ENCODE measurements at places on chromosomes 11 and 22.

GRCh38 chr11:118715837-118716260, 36.4 kb upstream of the TREH start:
- DNase-seq: no peak

DNA sequence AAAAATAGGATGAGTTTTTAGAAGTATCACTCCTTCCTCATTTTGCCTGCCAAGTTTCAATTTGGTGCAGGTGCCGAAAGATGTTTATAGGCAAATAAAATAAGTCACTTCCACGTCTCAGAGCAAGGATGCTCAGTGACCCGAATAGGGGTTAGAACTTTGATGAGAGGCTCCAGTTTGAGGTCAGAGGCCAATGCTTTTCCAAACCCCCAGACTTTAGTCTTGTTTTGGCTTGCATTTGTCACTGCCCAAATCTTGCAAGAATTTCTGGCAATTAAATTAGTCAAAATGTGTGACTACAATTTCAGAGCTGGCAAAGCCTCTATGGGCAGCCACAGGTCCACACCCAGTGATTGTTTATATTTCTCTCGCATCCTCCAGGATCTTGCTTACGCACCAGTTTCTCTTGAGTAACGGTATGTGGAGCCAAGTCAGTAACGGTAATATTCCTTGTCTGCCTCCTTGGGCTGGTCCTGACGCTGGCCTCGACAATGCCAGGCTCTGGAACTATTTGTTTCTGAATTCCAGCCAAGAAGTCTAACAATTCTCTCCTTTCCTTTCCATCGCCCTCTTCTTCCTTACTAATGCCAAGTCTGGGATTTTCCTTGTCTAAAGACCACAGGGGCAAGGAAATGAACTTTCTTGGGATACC, 9.9 kb upstream of the NUP160 start:
- DNase-seq: peak; percentile 88

- DNase-seq: no peak
These were observed 13.4 kb downstream of the MICAL2 start for GRCh38 chr11:12123799-12124198.

GRCh38 chr11:1574238-1574932, 2.3 kb upstream of the DUSP8 start:
- no peak for DNase-seq

GRCh38 chr11:70928854-70929598, 323.4 kb downstream of the SHANK2 start:
- DNase-seq: no peak

- DNase-seq: no peak
These were observed 6.1 kb downstream of the CDC42EP1 start for GRCh38 chr22:37566329-37566837.

GRCh38 chr11:70660059-70660888, 261.9 kb downstream of the CTTN start:
- DNase-seq: no peak

DNA sequence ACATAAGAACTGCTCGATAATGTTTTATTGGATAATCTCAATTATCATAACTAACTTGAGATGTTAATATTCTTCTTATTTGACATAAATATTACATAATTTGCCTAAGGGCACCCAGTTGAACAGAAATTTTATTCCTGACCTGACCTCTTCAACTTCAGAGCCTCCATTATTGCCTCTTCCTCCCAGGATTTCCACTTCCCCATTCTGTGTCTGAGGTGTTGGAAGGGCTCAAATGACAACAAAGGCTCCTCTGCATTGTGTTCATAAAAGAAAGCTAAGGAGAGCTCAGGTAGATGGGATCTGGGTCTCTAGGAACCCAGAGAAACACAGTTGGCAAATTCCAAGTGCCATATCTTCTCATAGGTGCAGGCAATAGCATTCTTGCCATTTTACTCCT, 61.2 kb upstream of the ARHGAP20 start:
- DNase-seq: no peak

GRCh38 chr11:115591380-115591779, 87.2 kb upstream of the CADM1 start:
- no peak for DNase-seq

DNA sequence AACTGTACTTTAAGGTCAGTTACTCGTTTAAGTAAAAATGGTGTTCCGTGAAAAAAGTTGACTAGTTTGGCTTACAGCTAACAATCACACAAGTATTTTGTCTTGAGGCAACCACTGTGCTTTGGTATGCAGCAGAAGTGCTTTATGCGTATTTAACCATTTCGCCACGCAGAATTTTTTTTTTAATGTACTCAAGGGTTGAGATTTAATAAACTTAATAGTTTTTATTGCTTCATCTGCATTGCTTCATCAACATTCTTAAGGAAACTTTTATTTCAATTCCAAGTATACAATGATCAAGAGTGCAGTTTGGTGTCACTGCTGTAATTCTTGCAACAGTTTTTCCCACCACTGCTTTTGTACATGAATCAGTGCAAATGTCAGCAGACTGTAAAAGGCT, 66.4 kb downstream of the ZNRF3 start:
- DNase-seq: no peak

DNA sequence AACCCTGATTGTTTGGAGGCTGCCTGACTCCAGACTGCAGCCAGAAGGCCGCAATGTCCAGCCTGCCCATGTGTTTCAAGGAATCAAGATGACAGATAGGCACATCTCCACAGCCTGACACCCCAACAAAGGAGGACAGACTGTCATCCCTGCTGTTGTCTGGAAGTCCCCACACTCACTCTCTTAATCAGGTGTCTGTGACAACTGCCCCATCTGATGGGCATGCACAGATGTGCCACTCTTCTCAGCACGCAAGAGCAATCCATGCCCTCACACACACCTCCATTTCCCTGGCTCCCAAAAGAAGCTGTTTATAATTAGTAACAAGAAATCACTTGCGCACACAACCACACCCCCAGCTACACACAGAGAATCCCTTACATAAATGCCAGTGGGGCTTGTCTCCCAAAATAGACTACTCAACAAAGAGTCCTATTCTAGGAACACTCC, 117.6 kb downstream of the C11orf58 start:
- DNase-seq: no peak

DNA sequence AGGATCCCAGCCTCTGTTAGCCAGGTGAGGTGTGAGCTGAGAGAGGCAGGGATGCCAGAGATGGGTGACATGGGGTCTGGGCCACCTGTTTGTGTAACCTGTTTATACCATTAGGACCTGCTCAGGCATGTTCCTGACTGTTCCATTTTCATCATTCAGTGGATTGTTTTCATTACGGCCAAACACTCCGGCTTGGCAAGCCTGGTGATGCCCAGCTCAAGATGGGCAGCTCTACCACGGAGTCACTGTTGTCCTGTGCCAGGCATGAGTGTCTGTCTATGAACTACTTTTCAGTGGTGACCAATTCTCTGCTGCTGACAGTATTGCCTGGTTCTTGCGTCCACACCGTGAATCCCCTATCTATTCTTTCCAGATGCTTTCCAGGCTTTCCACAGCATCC, 71.5 kb upstream of the SLC22A12 start:
- no peak for DNase-seq

DNA sequence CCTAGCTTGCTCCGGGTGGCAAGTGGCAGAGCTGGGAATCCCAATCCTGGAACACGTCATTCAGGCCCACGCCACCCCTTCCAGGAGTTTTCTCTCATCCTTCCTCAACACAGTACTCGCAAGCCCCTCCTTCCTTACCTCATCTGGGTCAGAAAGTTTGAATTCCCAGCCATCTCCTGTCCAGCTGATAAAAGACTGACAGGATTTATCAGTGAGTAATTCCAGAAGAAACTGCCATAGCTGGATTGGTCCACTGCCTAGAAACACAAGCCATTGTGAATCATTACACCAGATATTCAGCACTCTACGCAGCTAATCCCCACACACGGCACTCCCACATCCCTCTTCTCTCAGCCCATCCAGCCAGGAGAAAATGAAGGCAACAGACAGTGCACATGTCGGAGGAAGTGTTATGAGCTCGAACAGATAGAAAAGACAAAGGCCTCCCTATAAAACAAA, 124.0 kb downstream of the ETS1 start:
- DNase-seq: peak; percentile 31
